ENCODE measurements at places on chromosomes 5 and 9. TPM values are rescaled to one million over a fixed set of nuclear protein-coding genes. Genes with fewer than 3 reads are reported as not detected.

GRCh38 chr5:173497685-173498084, 118.8 kb downstream of the BOD1 start:
- no peaks in the 10 kb centered on the region for H3K36me3 ChIP-seq
- no peak overlapping the region for H3K27ac ChIP-seq
- H3K4me1 ChIP-seq, result no peaks in the 10 kb centered on the region
- H3K4me3 ChIP-seq, result no peak overlapping the region
- no peak for DNase-seq

DNA sequence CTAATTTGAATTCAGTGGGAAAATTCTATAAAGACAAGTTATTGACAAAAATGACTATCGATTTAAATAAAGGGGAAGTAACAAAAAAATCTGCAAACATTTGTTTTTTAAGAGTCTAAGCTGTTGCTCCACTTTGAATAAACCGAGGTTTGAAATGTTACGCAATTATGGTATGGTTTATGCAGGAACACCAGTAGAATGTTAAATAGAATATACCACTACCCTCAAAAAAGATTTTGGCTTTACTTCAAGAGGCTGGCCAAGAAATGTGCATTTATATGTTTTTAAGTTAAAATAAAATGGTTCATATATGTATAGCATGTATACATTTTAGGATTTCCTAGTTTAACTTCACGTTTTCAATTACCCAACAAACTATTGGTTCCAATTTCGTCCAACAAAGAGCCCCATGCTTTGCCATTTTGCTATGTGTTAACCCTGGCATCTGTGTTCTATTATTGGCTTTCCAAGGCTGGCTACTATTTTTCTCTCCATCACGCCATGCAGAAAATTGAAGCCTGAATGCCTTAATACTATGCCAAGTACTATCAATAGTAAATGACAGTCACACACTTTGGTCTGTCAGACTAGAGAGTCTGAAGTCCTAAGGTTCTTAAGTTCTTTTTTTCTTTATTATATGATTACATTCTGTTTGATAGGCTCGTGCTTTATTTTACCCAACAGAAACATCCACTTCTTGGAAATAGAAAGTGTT, 171.2 kb downstream of the BRINP1 start:
- H3K4me1 ChIP-seq, result no peaks in the 10 kb centered on the region
- H3K27ac ChIP-seq, result no peak overlapping the region
- no peaks in the 10 kb centered on the region for H3K36me3 ChIP-seq
- no peaks in the 10 kb centered on the region for H3K27me3 ChIP-seq
- H3K4me3 ChIP-seq, result no peak overlapping the region
- no peak for DNase-seq

DNA sequence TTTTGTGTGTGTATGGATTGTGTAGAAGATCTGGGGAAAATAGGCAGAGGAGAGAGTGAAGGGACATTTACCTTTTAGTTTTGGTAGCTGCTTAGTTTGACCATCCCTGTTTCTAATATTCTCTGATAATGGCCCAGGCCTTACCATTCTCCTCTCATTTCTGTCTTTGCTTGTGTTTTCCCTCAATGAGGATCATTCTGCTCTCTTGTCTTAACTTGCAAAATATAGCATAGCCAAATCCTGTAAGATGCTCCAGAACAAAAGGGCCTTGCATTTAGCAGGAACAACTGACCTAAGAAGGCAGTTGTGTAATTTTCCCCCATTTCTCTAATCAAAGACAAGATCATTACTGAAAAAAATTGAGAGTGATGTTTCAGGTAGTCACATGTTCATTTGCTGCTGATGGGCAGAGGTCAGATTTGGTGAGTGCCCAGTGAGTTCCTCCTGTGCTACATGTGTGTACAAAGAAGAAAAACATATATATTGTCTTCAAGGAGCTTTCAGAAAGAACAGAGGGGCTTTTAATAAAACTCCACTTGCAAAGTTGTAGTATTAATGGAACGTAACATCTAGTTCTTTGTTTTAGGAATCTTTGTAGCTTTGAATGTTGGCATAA, 139.5 kb downstream of the KDM4C start:
- no peaks in the 10 kb centered on the region for H3K27me3 ChIP-seq
- H3K4me1 ChIP-seq, result peaks cover 19% of the 10 kb centered on the region
- DNase-seq, result no peak
- H3K36me3 ChIP-seq, result peaks cover 68% of the 10 kb centered on the region

GRCh38 chr9:121305269-121305994, 37.5 kb downstream of the GSN start:
- no peak overlapping the region for H3K4me3 ChIP-seq
- peaks cover 2% of the 10 kb centered on the region for H3K27me3 ChIP-seq
- peaks cover 23% of the 10 kb centered on the region for H3K36me3 ChIP-seq
- peaks cover 3% of the 10 kb centered on the region for H3K4me1 ChIP-seq
- no peak for DNase-seq
- H3K27ac ChIP-seq, result no peak overlapping the region

GRCh38 chr9:109311731-109312130, 9.1 kb downstream of the EPB41L4B start:
- no peak overlapping the region for H3K4me3 ChIP-seq
- no peak for DNase-seq
- H3K27ac ChIP-seq, result no peak overlapping the region
- peaks cover 7% of the 10 kb centered on the region for H3K4me1 ChIP-seq

DNA sequence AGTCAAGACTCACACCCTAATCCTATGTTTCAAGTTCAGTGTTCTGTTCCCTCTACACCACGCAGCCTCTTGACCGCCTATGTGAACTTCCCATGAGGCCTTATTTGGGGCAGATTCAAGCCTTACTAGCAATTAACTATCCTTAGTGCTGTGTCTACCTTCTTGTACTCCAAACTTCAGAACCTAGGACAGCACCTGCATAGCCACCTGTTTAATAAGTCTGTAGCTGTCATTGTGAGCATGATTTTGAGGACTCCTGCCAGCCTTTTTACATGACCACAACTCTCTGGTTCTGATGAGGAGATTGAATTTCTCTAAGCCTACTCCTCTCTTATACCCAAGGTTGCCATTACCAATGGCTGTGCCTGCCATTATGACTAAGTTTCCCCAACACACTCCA, 50.8 kb upstream of the PCSK1 start:
- H3K4me3 ChIP-seq, result no peak overlapping the region
- no peak overlapping the region for H3K27ac ChIP-seq
- H3K36me3 ChIP-seq, result no peaks in the 10 kb centered on the region
- DNase-seq, result no peak
- H3K27me3 ChIP-seq, result peaks cover 6% of the 10 kb centered on the region

DNA sequence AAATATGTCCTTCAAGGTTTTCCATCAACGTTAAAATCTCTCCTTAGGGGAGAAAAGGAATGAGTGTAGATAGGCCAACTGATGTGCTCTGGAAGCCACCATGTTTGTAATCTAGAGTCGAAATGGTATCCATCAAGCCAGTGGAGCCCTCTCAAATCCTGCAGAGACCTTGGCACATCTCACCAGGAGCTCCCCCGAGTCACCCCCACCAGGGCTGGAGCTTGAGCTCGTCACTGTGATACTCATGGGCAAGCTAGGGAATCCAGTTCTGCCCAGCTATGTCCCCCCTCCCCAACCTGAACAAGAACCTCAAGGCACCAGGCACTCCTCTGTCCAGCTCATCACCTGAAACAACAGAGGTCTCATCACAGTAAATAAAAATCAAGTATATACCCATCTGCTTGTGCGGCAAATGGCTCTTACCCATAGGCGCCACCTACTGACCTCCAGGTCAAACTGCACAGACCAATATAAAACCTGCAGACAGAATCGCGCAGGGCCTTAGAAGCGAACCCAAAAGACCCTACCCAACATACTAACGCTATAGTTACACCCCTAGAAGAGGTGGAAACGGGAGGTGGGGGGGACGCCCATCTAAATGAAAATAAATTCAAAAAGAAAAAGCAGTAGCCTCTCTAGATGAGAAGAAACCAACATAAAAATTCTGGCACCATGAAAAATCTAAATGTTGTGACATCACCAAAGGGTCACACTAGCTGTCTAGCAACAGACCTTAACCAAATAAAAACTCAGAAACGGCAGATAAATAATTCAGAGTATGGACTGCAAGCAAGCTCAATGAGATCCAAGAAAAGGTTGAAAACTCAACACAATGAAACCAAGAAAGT, 75.0 kb downstream of the TTC39B start:
- H3K27me3 ChIP-seq, result no peaks in the 10 kb centered on the region
- no peak overlapping the region for H3K4me3 ChIP-seq
- peaks cover 15% of the 10 kb centered on the region for H3K36me3 ChIP-seq
- no peak overlapping the region for H3K27ac ChIP-seq
- DNase-seq, result no peak
- peaks cover 19% of the 10 kb centered on the region for H3K4me1 ChIP-seq

DNA sequence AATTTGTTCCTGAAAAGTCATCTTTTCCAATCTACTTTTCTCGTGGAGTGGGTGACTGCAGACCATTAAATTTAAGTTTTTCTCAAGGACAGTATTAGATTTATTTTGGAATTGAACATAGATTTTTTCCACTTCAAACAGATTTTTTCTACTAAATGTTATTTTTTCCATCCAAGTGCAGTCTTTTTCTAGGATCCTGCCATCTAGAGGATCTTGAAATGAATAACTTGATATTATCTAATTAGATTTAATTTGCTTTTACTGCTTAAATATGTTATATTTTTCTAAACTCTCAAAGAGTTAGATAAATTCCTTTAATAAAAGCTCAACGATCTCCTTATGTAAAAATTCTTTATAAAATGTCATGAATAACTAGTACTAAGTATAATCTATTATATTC, 136.9 kb upstream of the PRR16 start:
- DNase-seq, result no peak
- no peaks in the 10 kb centered on the region for H3K36me3 ChIP-seq
- H3K27ac ChIP-seq, result no peak overlapping the region

GRCh38 chr9:102778746-102779145, 216.4 kb upstream of the CYLC2 start:
- no peaks in the 10 kb centered on the region for H3K4me1 ChIP-seq
- no peaks in the 10 kb centered on the region for H3K36me3 ChIP-seq
- H3K27ac ChIP-seq, result no peak overlapping the region
- no peaks in the 10 kb centered on the region for H3K27me3 ChIP-seq

DNA sequence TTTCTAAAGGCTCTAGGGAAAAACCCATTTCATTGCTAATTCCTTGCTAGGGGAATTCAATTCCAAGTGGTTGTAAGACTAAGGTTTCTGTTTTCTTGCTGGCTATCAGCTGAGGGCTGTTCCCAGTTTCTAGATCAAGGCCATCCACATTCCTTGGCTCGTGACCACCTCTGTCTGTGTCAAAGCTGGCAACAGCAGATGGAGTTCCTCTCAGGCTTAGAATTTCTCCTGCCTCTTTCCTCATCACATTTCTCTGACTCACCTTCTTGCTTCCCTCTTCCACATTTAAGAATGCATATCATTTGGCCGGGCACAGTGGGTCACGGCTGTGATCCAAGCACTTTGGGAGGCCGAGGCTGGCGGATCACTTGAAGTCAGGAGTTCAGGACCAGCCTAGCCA, 19.0 kb downstream of the DAB2IP start:
- H3K27me3 ChIP-seq, result peaks cover 22% of the 10 kb centered on the region
- H3K36me3 ChIP-seq, result no peaks in the 10 kb centered on the region
- no peak for DNase-seq

DNA sequence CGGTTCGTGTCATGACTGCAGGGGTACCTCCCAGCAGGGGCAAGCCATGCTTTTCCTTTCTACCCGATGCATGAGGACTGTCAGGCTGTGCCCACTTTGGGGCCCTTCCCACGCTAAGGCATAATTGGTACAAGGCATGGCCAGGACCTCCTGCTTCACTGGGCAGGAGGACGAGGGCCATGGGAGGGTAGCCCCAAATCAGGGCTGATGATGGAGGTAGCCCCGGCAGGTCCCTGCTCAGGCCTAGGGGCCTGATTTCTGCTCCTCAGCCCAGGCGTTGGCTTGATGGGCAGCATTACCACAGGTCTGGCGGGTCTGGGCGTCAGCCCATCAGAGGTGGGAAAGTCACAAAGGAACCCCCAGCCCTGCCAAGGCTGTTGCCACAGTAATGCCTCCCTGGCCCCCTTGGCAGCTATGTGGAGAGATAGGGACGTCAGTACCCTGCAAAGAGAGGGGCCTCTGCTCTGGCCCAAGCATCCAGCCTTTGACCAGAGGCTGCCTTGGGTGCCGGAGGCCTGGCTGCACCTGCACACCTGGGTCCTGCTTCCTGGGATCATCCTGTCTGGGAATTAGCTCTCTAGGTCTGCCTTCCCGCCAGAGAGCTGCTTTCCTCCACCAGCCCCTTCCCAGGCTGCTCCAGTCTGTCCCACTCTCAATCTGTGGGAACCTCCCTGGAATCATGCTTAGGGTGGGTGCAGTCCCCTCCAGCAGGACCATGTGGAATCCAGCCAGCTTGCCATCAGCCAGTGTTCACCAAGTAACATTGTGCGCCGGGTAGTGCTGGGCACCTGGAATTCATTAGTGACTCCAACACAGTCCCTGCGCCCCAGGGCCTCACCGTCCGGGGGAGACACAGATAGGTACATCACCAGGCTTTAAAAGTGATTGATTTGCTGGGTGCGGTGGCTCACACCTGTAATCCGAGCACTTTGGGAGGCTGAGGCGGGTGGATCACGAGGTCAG, 15.4 kb downstream of the TSPAN17 start:
- peaks cover 28% of the 10 kb centered on the region for H3K4me1 ChIP-seq
- H3K36me3 ChIP-seq, result peaks cover 3% of the 10 kb centered on the region
- H3K27ac ChIP-seq, result no peak overlapping the region
- DNase-seq, result no peak

GRCh38 chr5:135449644-135450043, 2.5 kb upstream of the DCANP1 start:
- H3K4me1 ChIP-seq, result no peaks in the 10 kb centered on the region
- H3K4me3 ChIP-seq, result no peak overlapping the region
- peak; percentile 11 for DNase-seq
- peaks cover 20% of the 10 kb centered on the region for H3K27me3 ChIP-seq

DNA sequence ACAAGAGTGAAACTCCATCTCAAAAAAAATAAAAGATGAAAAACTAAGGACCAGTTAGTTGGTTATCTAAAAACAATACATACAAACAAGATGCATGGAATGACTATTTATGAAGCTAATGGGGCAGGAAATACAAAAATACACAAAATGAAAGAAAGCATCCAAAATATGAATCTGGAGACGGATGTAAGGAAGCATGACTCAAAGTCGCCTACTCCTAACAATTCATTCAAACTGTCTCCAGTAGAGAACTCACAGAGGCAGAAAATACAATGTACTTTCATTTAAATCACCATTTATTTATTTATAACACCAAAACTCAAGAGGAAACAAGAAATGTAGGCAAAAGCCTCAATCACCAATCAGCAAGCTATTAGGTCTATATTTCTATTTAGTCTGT, 68.4 kb downstream of the SCAI start:
- no peak overlapping the region for H3K4me3 ChIP-seq
- peaks cover 6% of the 10 kb centered on the region for H3K36me3 ChIP-seq
- no peaks in the 10 kb centered on the region for H3K4me1 ChIP-seq
- H3K27ac ChIP-seq, result no peak overlapping the region
- no peaks in the 10 kb centered on the region for H3K27me3 ChIP-seq

MARCHF11 gene
- total RNA-seq, result not detected

ZSWIM6 gene
- 6.9 TPM for total RNA-seq

GABRA6 gene
- total RNA-seq, result not detected

EDIL3 gene
- not detected for total RNA-seq

ADRB2 gene
- 3.2 TPM for total RNA-seq

LTC4S gene
- total RNA-seq, result 2.7 TPM
